WTC11 (cell line): ENCODE measurements at places on chromosomes 6 and 20. TPM values are rescaled to one million over a fixed set of nuclear protein-coding genes. Genes with fewer than 3 reads are reported as not detected.

GRCh38 chr20:49278818-49279676 is 1.2 kb upstream of the ZNFX1 start:
- H3K27ac ChIP-seq: peak overlapping the region; percentile 99
- no peaks in the 10 kb centered on the region; the same call in 1 of the 2 replicates for H3K27me3 ChIP-seq
- peak overlapping the region; percentile 100 for H3K4me3 ChIP-seq
- H3K4me1 ChIP-seq: peaks cover 50% of the 10 kb centered on the region
- H3K36me3 ChIP-seq: peaks cover 72% of the 10 kb centered on the region

DNA sequence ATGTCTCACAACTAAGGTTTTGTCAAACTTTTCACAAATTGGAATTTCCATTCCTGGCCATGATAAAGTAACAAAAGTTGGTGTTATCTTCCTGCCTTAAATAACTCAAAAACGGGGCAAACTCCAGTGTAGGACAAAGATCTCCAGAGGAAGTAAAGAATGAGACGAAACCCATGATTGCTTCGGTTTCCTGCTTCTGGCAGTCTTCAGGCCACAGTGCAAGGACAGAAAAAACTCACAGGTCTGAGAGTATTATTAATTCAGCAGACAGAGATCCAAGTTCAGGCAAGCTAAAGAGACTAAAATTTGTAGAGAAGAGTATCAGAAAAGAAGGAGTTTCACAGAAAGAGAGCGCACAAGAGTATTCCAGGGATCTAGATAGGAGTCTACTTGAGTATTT is 64.8 kb upstream of the RCAN2 start:
- no peaks in the 10 kb centered on the region for H3K36me3 ChIP-seq
- H3K27me3 ChIP-seq: no peaks in the 10 kb centered on the region
- H3K4me3 ChIP-seq: no peak overlapping the region
- no peak for DNase-seq
- peaks cover 12% of the 10 kb centered on the region for H3K4me1 ChIP-seq

DNA sequence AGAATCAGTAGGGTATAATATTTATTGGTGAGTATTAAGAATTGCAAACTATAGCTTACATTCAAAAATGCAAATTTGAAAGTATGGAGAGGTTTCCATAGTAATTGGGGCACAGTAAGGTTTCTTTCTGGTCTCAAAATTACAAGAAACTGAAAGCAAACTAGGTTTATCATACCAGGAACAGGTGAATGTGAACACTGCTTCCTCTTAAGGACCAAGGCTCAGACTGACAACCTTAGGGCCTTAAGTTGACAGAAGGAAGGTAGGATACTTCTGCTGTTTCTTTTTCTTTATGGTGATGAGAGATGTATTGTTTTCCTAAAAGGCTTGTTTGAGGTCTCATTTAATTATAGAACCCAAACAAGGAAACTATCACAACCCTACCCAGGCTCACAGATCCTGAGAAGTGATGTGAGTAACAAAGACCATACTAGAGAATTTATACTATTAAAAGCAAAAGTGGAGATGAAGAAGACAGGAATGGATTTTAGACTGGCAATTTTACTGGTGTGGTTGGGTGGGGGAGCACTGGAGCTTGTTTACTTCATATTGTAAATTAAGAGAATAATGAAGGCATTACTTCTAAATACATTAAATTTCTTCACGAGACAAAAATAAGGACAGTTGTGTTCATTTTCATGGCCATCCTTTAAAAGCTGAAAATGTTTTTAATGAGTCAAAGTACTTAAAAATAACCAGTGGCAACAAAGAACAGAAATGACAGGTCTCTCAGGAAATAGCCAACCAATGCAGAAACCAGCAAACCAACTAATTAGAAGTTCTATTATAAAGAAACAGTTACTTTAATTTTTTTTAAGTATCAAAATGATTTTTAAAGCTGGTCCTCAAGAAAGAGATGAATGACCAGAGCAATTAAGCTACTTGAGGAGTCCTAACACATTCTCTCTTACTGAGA is 21.3 kb downstream of the STAU1 start:
- peaks cover 12% of the 10 kb centered on the region for H3K36me3 ChIP-seq
- no peak for DNase-seq
- H3K27me3 ChIP-seq: no peaks in the 10 kb centered on the region
- no peak overlapping the region for H3K27ac ChIP-seq
- H3K4me3 ChIP-seq: no peak overlapping the region

GRCh38 chr20:35304956-35305355 is 12.7 kb upstream of the FAM83C start:
- DNase-seq: no peak
- peaks cover 14% of the 10 kb centered on the region for H3K4me1 ChIP-seq
- H3K27me3 ChIP-seq: no peaks in the 10 kb centered on the region; the same call in 1 of the 2 replicates
- peaks cover 8% of the 10 kb centered on the region for H3K36me3 ChIP-seq

- H3K27me3 ChIP-seq: no peaks in the 10 kb centered on the region
- H3K4me1 ChIP-seq: peaks cover 38% of the 10 kb centered on the region
- no peak for DNase-seq
Observed at GRCh38 chr20:58408603-58409246, 19.7 kb downstream of the VAPB start.

GRCh38 chr6:7047966-7048365 is 59.8 kb upstream of the RREB1 start:
- no peaks in the 10 kb centered on the region for H3K36me3 ChIP-seq
- H3K4me1 ChIP-seq: peaks cover 18% of the 10 kb centered on the region
- H3K4me3 ChIP-seq: no peak overlapping the region
- peaks cover 8% of the 10 kb centered on the region for H3K27me3 ChIP-seq
- no peak for DNase-seq
- H3K27ac ChIP-seq: no peak overlapping the region

GRCh38 chr20:40720826-40721225 is 31.8 kb upstream of the MAFB start:
- DNase-seq: no peak
- H3K27me3 ChIP-seq: no peaks in the 10 kb centered on the region
- H3K4me1 ChIP-seq: peaks cover 6% of the 10 kb centered on the region; the same call in 1 of the 2 replicates
- no peak overlapping the region for H3K4me3 ChIP-seq

DNA sequence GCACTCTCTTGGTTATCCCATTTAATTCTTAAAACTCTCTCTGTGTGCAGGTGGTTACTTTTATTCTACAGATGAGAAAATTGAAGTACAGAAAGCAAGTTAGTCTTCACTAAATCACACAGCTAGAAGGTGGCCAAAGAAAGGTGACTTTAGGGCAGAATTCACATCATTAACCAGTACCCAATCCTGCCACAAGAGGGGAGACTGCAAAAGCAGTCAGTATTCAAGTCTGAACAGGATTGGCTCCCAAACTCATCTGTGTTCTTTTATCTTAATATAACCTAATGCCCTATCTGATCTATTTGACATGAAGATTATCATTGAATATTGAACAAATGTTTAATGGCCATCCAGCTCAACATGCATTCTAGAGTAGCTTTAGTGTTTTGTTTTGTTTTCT is 225.3 kb upstream of the FAM83B start:
- H3K36me3 ChIP-seq: no peaks in the 10 kb centered on the region
- H3K4me1 ChIP-seq: peaks cover 4% of the 10 kb centered on the region
- H3K27me3 ChIP-seq: no peaks in the 10 kb centered on the region; the same call in 1 of the 2 replicates
- peak; percentile 27 for DNase-seq
- no peak overlapping the region for H3K4me3 ChIP-seq

DNA sequence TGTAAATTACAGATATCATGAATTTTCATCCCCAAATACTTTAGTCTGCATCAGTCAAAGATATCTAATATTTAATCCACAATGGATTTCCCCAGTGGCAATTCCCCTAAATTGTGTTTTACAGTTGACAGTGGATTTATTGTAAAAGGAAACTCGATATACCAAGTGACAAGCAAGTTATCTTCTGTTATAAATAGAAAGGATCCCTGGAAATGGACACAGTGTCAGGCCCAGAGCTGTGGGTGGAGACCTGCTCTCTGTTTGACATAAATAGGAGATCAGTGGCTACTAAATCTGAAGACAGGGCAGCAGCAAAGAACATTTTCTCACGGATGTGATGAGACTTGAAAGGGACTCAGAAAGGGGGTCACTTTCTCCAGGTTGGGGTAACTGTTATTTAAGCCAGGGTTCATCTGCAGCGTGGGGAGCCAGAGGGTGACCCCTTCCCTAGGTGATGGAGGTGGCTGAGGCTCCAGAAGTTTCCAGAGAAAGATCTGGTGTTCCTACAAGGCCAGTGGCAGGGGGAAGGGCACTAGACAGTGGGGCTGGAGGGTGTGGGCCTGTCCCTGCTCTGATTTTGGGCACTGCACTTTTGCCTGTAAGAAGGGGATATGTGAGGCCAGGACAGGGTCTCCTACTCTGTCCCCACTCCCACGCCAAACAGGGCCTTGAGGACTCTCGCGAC is 12.3 kb upstream of the FAM110A start:
- no peak for DNase-seq
- H3K27ac ChIP-seq: no peak overlapping the region
- H3K4me1 ChIP-seq: peaks cover 4% of the 10 kb centered on the region
- no peaks in the 10 kb centered on the region for H3K36me3 ChIP-seq

TINAG gene
- not detected in 3 replicates for total RNA-seq
